ENCODE measurements at places on chromosomes 1 and 21.

- no peak for DNase-seq
Observed at GRCh38 chr1:227942021-227942715, 5.6 kb downstream of the WNT9A start.

GRCh38 chr1:154360288-154360687 lies 35.0 kb downstream of the ATP8B2 start:
- DNase-seq = no peak

- DNase-seq = no peak
Observed at GRCh38 chr1:180742663-180743062, 110.8 kb downstream of the XPR1 start.

- no peak for DNase-seq
Observed at GRCh38 chr1:231093156-231093922, 53.3 kb upstream of the FAM89A start.

DNA sequence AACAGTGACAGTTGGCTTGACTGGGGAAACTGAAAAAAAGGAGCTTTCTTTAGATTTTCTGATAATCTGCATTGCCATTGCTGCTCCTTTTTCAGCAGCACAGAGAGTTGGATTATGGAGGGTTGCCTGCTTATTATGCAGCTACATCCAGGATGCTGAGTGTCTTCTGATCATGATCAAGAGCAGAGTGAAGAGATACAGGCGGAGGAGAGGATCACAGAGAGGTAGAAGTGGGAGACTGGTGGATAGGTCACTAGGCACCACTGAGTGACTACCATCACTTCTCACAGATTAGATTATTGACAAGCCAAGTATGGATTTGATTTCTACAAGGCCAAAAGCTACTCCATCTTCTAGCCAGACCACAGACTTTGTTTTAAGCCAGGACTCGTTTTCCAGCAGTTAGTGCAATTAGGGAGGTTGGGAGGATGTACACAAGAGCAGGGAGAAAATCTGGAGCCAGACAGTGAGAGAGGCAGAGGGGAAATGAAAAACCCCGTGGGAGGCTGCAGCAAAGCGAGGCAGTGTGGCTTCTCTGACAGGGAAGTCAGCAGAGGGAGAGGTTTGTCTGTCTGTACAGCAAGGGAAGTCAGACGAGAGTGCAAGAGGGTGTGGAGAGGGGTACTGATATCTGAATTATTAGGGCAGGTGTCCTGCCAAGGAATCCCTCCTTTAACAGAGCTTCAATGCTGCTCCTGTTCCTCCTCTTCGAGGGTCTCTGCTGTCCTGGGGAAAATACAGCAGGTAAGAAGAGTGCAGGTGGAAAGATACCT lies at the start of gene CD1E:
TSS of gene CD1E (plus strand) at position 592 of the 773 bp plus-strand sequence. CDS start at position 687, 95 bp downstream.
- DNase-seq = no peak

- no peak for DNase-seq
Observed at GRCh38 chr1:119480175-119480574, 26.8 kb upstream of the HSD3B1 start.
